ENCODE measurements at places on chromosomes 16 and 17.

DNA sequence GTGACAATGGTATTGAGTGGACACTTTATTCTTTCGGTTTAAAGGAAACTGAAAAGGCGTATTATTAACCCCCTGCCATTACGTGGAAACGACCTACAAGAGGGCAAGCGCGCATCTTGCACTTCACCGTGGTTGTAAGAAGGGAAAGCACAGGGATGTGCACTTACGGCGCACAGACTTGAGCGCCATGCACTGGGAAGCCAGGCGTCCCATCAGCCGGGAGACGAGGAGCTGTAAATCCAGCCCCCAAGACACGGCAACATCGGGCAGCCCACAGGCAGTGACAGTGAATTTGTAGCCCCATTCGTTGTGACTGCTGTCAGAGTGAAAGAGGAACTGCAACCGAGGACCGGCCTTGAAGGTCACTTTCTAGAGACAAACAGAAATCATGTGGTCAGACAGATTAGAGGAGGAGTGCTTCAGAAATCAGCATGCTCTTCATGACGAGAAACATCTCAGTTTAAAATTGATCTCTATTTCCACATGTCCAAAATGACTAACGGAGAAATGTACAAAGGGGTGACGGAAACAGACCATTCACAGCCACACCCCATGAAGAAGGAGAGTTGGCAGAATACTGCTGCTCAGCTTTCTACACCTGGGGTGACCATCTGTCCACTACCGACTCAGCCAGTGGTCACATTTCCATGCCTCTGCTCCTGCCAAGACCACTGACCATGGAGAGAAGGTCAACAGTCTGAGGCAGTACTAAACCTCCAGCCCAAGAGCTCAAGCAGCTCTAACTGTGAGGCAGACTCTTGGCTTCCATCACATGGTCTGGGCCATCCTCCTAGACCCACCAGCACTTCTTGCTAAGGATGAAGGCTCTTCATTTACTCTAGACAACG is 68.6 kb downstream of the ZZEF1 start:
- no peak for DNase-seq

DNA sequence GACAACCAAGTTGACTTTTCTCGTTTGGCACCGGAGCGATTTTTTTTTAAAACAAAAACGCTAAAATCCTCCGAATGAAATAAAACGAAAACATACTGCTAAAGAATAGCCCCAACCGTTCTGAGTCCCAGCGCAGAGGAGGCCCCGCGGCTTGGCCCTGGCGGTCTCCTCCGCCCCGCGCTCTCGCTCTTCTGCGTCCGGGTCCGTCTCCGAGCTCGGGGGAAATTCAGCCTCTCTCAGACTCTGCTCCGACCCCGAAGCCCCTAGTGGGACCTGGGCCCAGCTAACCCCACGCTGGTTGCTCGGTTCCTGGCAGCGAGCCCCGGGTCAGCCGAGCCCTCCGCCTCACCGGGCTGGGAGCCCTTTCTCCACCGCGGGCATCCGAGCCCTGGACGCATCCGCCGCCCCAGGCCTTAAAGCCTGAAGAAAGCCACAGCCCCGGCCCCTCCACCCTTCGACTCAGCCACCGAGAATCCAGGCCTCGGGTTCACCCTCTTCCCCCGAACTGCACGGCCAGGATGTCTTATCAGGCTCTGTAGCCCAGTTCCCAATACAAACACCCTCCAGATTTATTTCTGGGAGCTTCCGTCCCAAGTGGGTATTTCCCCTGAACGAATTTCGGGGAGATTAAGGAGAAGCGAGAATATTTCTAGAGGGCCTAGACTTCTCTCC is 1.2 kb downstream of the TBX2 start:
- DNase-seq = no peak

DNA sequence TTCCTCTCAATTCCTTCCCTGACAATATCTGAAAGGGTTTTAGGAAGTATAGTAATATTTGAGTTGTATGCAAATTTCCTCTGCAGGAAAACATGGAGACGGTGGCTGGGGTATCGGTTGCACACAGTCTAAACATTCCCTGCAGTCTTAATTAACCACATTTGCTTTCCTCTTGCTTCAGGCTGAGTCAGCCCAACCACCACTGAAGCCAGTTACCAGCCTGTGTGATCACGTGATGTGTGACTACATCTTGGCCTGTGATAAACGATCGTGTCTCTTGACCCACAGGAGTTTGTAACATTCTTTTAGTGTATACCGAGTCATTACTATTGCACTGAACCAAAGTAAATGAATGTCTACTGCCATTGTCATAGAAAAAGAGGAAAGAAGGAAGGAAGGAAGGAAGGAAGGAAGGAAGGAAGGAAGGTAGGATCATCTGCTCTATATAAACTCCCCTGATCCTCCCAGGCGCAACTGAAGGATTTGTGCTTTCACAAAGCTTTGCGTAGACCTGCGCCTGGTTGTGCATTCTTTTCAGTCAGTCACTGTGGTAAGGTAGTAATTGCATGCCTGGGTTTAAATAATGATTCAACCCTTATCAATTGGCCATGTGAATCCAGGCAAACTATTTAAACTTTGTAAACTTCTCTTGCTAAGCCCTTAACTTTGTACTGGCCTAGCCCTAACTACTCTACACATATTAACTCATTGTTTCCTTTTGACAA is 280.6 kb upstream of the SALL1 start:
- no peak for DNase-seq

DNA sequence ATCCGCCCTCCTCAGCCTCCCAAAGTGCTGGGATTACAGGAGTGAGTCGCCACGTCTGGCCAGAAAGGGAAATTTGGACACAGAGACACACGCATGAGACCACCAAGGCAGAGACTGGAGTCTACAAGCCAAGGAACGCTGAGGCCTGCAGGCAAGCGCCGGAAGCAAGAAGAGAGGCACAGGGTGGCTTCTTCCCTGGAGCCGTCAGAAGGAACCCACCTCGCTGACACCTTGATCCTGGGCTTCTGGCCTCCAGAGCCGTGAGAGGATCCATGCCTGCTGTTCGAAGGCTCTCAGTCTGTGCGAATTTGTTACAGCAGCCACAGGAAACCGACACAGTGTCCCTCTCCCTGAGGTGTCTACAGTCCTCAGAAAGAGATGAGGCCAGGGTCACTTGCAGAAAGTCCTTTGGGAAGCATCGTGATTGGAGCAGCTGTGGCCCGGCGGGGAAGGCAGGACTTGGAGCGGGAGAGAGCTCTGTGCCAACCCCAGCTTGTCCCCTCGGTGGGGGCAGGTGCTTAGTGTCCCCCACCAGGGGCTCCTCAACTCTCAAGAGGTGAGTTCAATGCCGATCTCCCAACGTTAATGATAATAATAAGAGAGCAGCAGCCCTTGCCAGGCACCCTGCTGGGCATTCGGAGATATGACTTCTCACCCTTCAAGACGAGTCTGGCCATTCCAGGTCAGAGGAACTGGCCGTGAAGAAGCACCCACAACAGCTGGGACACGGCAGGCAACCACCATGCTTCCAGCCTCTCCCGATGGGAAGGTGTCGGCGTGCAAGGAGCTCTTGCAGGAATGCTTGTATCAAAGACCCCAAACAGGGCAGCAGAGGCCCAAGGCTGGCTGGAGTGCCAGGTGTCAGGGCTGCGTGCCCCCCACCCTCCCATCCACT is 68.4 kb upstream of the TNRC6C start:
- no peak for DNase-seq

DNA sequence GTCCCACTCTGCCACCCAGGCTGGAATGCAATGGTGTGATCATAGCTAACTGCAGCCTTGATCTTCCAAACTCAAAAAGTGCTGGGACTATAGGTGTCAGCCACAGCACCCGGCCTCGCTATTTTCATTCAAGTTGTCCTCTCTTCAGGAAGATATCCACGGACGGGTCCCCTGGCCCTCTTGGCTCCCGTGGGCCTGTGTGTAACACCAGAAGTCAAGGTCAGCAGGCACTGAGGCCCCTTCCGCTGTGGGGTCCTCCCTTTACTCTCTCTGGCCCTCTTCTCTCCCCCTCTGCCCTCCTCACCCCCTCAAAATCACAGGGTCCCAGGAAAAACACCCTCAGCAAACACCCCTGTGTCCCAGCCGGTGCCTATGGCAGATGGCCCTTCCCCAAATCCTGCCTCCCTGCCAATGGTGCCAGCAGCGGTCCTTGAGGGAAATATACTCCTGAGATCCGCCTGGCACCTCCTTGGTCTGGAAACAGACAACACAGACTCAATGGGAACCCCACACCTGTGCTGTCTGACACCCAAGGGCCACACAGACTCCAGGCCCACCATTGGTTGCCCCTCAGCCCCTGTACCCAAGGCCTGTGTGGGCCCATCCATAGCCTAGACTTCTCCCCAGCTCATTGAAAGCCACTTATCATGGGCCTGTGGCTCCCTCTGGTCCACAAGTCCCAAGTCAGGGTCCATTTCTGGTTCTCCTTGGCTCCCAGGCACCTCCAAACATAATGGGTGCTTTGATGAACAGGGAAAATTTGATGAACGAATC is 221.5 kb downstream of the ZNF423 start:
- DNase-seq = no peak

DNA sequence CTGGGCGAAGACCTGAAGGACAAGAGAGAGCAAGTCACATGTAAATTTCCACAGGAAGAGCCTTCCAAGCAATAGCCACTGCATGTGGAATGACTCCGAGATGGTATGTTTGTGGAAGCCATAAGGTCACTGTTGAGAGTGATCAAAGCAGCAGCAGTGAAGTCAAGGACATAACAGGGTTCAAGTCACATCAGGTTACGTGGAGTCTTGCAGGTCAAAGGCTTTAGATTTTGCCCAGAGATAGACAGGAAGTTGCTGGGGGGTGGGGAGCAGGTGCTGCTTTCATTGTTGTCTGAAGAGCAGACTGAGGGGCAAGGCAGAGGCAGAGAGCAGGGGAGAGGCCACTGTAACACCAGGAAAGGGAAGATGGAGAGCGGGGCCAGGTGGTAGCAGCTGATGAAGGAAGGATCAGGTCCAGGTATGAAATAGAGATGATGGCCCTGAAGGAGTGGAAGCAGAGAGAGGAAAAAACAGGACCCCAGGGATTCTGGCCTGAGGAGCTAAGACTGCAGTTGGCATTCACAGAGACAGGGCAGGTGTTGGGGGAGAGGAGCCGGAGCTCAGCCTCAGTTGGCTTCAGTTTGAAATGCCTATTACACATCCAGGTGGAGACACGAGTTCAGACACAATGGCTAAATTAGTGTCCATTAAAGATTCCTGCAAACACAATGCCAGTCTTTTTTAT is 129.3 kb upstream of the AXIN2 start:
- no peak for DNase-seq

- DNase-seq = no peak
These were observed 168.5 kb downstream of the MSI2 start for GRCh38 chr17:57424777-57425188.

- no peak for DNase-seq
These were observed 6.5 kb upstream of the COL1A1 start for GRCh38 chr17:50207792-50208567.

DNA sequence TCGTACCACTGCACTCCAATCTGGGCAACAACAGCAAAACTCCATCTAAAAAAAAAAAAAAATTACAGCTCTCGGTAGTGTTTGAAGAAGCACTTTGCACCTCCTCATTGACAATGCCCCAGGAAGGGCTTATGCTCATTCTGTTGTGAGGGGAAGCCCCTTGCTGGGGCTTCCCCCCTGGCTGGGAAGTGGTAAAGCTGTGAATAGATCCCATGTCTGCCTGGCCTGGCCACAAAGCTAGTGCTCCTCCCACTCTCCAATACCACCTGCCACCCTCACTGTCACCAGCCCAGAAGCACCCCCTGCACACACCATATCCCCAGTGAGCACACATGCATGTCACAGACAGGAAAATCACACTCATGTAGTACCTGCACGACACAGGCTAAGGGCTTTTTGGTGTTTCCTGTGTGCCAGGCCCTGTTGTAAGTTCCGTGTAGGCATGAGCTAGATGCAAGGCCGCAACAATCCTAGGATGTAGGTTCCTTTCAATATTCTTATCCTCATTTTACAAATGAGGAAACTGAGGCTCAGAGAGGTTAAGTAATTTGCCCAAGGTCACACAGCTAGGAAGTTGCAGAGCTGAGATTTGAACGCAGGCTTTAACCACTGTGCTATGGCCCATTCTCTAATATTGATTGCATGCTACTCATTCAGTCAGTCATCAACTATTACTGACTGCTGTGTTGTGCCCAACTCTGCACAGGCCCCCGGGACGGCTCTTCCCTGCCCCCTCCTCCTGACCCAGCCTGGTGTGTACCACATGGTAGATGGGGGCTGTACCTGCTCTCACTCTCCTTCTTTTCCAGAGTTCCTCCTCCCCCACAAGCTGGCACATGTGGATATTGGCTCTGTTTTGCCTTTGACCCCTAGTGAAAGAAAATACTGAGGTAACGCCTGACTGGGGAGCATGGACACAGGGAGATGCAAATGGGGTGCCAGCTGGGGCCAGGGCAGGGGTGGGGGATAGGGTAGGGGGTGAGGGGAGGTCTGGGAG is 11.9 kb upstream of the COL1A1 start:
- DNase-seq = no peak

DNA sequence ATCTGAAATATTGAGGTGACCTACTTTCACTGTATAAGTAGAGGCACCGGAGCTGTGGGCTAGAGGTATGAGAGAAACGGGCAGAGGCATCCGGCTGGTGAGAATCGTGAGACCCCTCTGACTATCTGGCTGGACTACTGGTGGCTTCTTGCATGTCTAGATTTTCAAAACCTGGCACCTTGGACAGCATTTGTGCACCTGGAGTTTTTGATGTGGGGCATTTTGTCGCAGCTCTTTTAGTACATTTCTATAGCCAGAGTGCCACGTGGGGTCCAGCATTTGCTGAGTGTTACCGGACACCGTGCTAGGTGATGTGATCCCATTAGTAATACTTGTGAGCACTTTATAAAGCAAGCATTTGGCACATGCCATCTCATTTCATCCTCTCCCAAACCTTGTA is 32.6 kb upstream of the SHISA9 start:
- DNase-seq = no peak

GRCh38 chr16:89407925-89408300 is 82.4 kb downstream of the ANKRD11 start:
- no peak for DNase-seq

DNA sequence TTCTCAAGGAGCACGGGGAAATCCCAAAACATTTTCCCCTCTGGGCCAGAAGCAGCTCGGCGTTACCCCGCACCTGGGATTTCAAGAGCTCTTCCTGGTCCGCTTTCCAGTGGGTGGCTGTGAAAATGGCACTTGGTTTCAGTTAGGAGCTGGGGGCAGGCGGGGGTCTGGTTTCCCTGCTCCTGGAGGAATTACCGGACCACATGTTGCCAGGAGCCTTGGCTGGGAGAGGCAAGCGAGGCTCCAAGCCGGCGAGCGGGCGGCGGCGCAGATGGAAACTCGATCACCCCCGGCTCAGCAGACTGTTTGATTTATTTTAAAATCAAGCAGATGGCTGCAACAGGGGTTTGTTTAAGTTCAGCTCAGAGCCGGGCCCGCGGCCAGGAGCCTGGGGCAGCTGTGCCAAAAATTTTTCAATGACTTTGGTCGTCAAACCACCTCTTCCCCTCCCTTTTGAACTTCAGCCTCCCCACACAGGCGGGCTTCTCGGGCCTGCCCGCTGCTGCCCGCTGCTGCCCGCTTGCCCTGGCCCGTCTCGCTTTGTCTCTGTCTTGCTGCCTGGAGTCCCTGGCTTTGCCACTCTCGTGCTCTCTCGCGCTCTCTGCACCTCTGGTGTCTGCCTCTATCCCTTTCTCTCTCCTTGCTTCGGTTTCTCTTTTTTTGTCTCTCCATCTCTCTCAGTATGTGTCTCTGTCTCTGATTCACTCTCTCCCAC is 108.0 kb upstream of the CIBAR2 start:
- DNase-seq = no peak
